ENCODE measurements at places on chromosomes 7 and 10.
A peak's percentile ranks its signal among the peaks of the same experiment; 100 is the strongest.

DNA sequence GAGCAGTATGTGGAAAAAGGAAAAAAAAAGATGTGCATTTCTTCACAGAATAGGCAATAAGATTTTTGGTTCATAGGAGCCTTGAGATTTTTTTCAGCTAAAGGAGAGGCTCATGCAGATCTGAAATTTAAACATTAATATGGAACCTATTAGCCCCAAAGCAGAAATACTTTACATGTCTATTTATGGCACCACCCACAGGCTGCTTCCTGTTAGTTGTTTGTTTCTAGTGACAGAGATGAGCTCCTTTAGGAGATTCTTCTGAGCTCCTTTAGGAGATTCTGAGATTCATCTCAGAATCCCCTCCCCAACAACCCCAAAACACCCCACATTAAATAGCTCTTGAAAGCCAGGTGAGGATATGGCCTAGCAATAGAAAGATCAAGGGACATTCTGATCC is 27.9 kb upstream of the HPS1 start:
- DNase-seq: no peak

DNA sequence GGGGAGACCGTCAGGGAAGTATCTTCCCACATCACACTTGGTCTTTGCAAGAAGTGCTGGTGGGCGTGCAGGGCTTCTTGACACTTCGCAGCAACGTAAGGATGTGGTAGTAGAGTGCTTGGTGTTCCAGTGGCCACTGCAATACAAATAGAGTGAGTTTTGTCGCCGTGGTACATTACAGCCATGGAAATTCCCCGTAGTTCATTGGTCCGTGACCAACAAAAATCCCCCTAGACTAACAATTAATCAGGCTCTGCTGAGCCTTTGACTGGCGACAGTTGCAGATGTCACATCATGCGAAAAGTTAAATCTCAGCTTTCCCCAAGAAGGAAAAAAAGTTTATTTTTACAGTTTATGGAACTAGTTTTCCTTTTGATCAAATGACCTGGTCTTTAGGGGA is 134.7 kb downstream of the MGMT start:
- DNase-seq: no peak

- DNase-seq: no peak
These were observed 173.4 kb upstream of the CTBP2 start for GRCh38 chr10:125333769-125334168.

DNA sequence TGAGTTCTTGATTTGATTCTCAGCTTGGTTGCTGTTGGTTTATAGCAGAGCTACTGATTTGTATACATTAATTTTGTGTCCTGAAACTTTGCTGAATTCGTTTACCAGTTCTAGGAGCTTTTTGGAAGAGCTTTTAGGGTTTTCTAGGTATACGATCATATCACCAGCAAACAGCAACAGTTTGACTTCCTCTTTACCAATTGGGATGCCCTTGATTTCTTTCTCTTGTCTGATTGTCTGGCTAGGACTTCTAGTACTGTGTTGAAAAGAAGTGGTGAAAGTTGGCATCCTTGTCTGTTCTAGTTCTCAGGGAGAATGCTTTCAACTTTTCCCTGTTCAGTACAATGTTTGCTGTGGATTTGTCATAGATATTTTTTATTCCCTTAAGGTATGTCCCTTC is 86.2 kb downstream of the PLXDC2 start:
- no peak for DNase-seq

- DNase-seq: no peak
These were observed 109.4 kb downstream of the SLC25A13 start for GRCh38 chr7:96212474-96212873.

DNA sequence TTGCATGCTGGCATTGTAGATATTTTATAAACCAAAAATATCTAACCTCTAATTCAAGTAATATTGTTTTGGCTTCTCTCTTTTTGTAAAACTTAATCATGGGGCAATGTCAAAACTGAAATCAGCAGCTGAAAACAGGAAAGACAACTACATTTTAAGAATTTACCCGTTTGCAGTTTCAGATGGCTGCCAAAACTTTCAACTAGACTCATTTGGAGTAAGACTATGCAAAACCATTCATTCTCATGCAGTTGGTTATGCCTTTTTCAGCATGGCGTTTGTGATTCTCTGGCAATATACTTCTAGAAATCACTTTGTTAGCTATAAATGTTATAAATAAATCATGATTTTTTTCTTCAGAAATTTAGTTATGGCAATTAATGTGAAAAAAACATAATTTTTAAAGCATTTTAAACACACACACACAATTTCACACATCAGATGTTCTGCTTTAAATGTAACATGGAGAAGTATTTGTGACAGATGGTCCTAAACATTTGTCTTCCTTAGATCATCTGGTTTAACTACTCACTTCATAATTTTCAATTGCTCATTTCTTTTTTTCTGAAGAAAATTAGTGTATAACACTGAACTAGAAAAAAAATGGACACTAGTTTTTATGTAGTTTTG is 116.4 kb downstream of the ITGB8 start:
- no peak for DNase-seq

DNA sequence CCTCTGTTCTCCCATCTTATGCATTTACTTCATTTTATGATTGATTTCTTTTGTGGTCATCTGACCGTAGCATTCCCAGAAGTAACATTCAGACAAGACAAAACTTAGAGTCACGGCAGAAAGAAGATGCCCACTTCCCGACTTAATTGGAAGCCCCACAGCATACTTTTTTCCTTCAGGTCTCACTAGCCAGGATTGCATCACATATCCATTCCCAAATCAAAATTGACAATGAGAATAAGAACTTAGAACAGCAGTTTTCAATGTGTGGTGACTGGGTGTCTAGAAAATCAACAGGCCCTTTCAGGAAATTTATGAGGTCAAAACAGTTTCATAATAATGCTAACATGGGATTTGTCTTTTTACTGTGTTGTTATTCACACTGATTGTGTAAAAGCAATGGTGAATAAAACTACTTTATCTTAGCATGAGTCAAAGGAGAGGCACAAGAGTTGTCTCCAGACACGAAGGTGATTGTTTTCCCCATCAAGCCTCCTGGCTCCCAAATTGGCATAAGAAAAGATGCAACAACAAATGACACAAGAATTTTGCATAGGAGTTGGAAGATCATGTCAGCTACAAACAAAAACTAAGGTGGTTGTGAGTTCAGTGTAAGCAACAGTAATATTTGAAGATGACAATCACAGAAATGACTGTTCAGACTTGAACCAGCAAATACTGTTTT is 493.9 kb downstream of the HTR7 start:
- DNase-seq: no peak

GRCh38 chr7:22578007-22578733 is 78.2 kb upstream of the STEAP1B start:
- no peak for DNase-seq

DNA sequence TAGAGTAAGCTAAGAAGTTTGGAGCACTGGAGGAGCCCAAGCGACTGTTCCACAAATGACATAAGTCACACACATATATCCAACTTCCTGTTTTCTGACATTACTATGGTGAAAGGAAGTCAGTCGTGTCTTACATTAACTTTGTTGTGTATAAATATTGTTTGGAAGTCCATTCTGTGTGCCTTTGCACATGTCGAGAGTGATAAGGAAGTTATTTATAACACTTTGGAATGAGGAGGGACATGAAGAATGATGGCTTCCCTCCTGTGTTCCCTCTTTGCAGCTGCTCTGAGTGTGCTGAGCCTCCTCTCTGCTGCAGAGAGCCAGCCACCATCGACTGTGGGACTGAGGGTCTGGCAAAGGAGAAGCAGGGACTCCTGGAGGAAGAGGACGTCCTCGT is 40.4 kb upstream of the MGMT start:
- DNase-seq: no peak

DNA sequence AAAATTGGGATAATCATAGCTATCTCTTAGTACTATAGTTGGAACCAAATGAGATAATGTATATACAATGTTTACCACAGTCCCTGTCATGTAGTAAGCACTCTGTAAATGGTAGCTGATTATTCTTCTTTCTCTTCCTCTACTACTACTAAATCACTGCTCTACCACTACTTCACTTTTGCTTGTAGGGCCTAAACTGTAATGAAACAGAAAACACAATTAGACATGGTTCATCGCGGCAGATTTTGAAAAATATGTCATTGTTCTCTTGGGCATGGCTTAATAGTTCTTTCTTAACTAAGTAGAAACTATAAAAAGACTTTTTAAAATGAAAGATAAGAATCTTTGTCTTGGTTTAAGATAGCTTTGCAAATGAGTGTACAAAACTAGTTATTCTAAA is 34.9 kb downstream of the R3HCC1L start:
- no peak for DNase-seq

GRCh38 chr10:5449823-5450222 is 37.5 kb downstream of the NET1 start:
- DNase-seq: no peak

DNA sequence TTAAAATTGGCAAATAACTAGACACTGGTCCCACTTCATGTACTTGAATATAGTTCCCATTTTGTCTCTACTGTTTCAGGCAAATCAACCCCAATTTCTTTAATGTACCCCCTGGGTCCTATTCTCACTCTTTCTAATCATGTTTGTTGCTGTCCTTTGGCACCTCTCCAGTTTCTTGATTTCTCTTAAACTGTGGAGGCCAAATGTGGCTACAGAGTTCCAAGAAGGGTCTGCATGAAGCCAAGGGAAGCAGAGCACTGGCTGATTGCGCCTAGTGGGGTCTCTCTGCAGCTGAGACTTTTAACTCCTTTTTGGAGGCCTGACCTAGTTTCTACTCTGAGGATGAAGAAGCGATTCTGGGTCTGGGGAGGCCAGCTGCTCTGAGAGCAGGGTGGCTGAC is 6.7 kb upstream of the ADAM12 start:
- no peak for DNase-seq

DNA sequence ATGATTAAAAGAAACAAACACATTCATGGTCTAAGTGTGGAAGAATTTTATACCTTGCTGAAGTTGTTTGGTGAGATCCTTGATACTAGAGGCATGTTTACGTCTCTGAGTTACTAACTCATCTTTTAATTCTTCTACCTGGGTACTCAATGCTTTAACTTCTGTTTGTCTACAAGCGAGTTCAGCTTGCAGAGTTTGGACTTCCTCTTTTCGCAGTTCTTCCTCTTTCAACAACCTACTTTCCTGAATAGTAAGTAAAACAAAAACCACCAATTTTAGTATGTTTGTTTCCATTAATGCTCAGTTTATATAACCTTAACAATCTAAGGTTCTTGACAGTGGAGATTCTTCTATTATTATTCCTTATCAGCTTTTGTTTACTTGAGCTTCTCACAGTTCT is 42.9 kb downstream of the CCDC186 start:
- DNase-seq: no peak

- no peak for DNase-seq
These were observed 12.6 kb upstream of the NRBF2 start for GRCh38 chr10:63120554-63120953.

GRCh38 chr7:70627461-70627860 is 504.5 kb upstream of the GALNT17 start:
- no peak for DNase-seq

DNA sequence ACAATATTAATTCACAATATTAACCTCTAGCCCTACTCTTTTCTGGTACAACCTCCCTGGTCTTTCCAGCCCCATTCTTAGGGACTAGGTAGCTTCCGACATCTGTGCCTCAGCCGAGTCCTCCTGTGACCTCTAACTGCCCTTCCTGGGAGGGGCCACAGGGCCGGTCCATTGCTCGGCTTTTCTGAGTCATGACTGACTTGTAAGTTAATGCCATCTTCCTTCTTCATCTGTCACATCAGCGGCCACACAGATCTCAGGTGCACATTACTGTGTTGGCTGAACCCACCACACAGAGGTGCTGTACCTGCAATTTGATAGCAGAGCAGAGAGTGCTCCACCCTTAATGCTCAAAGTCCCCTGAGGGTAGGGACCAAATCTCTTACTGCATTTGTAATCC is 4.1 kb upstream of the CPA4 start:
- DNase-seq: no peak

GRCh38 chr7:39588416-39588815 is 22.2 kb downstream of the YAE1 start:
- no peak for DNase-seq

GRCh38 chr7:121336579-121336978 is 7.8 kb downstream of the WNT16 start:
- DNase-seq: no peak

GRCh38 chr7:38476764-38477163 is 154.4 kb downstream of the AMPH start:
- DNase-seq: no peak

- DNase-seq: no peak
These were observed 832 bp downstream of the XRCC2 start for GRCh38 chr7:152674860-152675758.

GRCh38 chr7:87565877-87566276 is 34.8 kb downstream of the ABCB1 start:
- no peak for DNase-seq

GRCh38 chr7:104903044-104903443 is 111.0 kb upstream of the KMT2E start:
- no peak for DNase-seq

- no peak for DNase-seq
These were observed 26.7 kb downstream of the CREB3L2 start for GRCh38 chr7:137975221-137975620.

DNA sequence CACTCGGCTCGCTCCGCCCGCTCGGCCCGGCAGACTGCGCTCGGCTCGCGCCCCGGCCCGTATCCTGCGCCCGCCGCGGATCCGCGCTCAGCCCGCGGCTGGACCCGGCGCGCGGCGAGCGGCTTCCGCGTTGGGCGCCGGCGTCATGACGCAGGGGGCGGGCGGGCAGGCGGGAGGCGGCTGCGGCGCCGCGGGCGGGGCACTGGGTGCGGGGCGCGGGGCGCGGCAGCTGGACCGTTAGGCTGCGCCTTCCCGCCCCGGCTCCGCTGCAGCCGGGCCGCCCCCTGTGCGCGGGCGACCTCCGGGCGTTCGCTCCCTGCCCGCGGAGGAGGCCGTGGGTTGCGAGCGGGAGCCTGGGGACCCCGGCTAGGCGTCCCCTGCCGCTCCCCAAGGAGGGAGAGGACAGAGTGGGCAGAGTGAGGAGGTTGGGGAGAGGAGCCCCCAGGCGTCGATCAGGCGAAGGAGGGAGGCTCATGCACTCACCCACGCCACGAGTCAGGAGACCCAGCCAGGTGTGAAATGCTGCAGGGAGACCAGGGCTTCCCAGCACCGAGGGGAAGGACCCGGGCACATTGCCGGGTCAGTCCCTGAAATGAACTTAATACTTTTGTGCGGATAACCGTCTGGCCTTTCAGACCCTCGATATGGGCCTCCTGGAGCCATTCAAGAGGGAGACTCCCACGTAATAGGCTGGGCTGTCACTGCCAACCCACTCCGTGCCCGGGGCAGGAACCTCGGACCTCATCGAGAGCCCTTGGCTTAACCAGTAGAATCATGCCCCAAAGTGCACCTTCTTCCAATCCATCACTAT is at the start of gene PIP4K2A:
TSS of gene PIP4K2A (minus strand) at position 100 of the 811 bp plus-strand sequence. CDS start 252 bp downstream, outside the sequence.
- DNase-seq: peak; percentile 38

GRCh38 chr7:127718340-127718679 is 66.3 kb downstream of the SND1 start:
- no peak for DNase-seq

GRCh38 chr10:3691482-3691881 is 93.5 kb downstream of the KLF6 start:
- no peak for DNase-seq

DNA sequence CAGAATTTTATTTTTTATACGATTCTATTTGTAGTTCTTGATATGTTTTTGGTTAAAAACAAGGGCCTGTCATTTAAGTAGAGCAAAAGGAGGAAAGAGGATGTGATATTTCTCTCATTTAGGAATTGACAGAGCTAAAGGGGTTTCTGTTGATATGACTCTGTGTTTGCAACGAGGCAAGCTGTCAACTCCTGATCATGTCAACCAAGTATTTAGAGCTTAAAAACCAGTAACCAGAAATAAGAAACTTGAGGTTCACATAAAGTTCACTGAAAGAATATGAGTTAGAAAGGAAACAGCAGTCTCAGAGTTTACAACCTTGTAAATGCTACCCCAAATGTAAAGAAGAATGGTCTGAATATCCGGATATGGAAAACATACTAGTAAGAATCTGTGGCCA is 434.2 kb downstream of the PARD3 start:
- no peak for DNase-seq
